Activated CD8-positive, alpha-beta memory T cell treated with anti-CD3 and anti-CD28 coated beads for 1 hour (primary cell): ENCODE measurements at places on chromosomes 5 and 9.

GRCh38 chr5:154758977-154759376 lies 3.8 kb downstream of the LARP1 start:
- no peak for DNase-seq

DNA sequence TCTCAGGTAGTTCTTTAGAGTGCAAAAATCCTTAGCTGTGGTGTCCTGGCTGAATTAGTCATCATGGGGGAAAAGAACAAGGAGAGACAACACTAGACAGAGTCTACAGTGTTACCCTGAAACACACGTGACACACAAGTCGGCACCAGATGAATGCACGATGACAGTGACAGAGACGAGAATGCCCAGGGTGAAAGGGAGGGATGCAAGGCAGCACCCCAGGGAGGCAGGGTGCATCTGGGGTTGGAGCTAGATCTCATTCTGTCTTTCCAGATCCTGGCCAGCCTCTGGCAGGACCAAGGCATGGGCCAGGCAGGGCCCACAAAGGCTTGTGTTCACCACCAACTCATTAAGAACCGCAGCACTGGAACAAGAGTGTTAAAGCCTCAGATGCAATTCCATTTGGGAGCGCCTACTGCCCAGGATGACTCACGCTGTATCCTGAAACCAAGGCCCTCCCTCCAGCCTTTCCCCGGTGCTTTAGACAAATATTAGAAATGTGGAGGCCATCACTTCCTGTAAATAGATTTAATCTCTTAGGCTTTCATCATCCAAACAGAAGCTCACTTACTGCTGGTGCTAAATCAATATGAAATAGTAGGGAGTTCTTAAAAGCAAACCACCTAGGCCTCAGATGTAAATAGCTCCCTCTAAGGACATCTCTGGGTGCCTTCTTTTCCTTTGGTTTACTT lies 56.1 kb downstream of the IRX2 start:
- DNase-seq = no peak

DNA sequence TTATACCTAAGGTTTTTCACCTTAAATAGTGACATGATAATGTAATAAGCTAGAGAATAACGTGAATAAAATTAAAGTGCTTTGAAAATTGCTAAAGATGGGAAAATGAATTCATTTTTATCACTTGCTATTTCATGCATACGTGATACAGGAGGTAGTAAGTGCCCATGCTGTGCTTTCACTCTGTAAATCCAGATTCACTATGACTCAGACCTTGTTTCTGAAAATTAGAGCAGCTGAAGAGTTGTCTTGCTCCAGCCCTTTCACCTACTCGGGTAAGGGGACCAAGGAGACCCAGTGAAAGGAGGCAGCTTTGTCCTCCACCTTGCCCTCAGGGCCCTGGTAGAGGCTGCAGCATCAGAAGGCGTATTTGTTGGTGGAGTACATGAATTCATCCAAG lies 87.9 kb downstream of the ANKH start:
- no peak for DNase-seq

- no peak for DNase-seq
Measured at GRCh38 chr5:76521240-76521758, 101.9 kb downstream of the F2RL2 start.

- DNase-seq = no peak
Measured at GRCh38 chr5:112004867-112005622, 248.1 kb upstream of the NREP start.

DNA sequence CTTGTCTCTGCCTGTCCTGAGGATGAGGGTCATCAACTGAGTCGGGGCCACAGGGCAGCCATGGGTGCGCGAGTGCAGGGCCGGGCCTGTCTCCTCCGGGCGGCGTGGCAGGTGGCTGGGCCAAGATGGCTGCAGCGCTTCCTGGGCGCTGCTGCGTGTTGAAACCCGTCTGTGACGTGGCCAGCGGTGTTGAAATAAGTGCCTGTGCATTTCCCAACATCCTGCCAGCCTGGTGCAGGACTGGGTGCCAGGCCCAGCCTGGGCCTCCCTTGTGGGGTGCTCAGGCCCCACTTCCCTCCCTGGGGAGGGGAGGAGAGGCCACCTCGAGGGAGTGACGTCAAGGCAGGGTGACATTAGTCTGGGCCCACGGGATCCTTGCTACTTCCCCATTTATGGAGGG lies 45.5 kb downstream of the RXRA start:
- DNase-seq = no peak

DNA sequence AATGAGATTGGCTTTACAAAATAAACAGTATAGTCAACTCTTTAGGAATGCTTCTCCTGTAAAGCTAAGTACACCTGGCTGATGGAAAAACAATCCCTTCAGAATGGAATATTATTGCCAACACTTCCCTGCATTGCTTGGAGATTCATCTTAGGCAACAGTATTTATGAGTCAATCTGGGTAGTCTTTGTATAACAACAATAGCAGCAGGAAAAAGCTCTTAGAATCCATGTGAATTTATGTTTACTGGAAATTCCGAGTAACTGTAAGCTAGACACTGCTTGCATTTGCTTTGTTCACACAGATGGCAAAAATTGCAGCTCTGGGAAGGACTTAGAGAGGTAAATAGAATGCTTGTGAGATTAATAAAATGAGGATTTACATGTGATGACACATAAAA lies 101.7 kb upstream of the NTRK2 start:
- no peak for DNase-seq

DNA sequence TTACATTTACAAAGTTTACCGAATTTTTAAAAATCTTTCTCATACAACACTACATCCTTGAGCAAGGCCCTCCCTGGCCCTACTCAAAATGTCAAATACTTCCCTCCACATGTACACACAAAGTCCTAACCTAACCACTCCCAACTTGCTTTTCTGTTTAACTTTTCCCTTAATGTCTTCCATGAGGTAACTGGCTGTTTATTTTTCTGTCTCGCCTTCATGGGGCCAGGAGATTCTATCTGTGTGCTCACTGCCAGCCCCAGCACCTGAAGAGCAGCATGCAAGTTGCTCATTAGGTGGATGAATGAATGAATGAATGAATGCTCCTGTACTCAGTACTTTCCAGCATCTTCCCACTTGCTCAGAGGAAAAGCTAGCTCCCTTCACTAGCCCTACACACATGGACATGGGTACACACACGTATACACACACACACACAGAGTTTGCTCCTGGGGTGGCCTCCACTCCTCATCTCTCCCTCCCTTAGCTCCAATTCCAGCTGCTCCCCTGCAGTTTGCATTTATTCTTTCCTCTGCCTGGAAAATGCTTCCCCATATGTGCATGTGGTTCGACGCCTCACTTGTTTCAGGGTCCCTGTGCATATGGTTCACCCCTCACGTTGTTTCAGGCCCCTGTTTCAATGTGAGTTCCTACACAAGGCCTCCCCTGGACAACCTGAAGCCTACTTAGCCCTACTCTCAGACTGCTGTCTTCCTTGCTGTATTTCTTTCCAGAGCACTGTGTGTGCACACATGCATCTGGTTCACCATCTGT lies 165.2 kb downstream of the ROR2 start:
- no peak for DNase-seq

- DNase-seq = no peak
Measured at GRCh38 chr9:121295662-121296191, 27.8 kb downstream of the GSN start.

GRCh38 chr9:8961186-8961851 lies 1161.7 kb upstream of the DMAC1 start:
- no peak for DNase-seq

- DNase-seq = no peak
Measured at GRCh38 chr5:24906689-24907088, 261.9 kb upstream of the CDH10 start.

GRCh38 chr9:129193655-129194054 lies 15.6 kb upstream of the IER5L start:
- no peak for DNase-seq

GRCh38 chr5:5046680-5047502 lies 93.2 kb upstream of the ADAMTS16 start:
- DNase-seq = no peak

DNA sequence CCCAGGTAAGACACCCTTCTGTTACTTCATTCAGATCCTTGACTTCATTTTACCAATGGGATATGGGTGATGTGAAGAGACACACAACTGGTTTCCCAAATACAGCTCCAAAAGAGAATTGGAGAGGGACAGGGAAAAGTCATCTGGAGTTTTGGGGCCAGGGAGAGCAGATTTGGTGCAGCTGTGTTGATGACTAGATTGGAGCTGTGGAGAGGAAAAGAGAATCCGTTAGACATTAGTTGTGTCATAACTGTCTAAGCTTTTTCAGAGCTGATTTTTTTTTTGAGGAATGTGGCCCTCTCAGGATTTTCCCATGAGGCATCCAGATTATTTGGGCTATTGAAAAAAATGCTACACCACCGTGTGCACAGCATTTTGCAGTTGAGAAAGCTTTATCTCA lies 423.4 kb downstream of the DMAC1 start:
- DNase-seq = no peak

- DNase-seq = no peak
Measured at GRCh38 chr9:89893886-89894285, 289.1 kb downstream of the GADD45G start.

- no peak for DNase-seq
Measured at GRCh38 chr5:134090522-134090921, 24.0 kb upstream of the TCF7 start.

DNA sequence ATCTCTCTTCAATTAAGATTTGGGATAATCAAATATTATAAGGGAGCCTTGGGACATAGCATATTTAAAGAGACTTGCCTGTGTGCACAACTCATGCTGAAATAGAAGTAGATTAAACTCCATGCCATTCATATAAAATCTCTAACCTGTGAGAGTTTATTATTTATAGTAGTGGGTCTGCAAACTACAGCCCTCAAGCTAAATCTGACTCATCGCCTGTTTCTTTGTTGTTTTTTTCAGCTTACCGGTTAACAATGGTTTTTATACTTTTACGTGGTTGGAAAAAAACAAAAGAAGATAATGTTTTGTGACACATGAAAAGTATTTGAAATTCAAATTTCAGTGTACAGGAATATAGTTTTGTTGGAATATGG lies 61.9 kb upstream of the GHR start:
- no peak for DNase-seq

DNA sequence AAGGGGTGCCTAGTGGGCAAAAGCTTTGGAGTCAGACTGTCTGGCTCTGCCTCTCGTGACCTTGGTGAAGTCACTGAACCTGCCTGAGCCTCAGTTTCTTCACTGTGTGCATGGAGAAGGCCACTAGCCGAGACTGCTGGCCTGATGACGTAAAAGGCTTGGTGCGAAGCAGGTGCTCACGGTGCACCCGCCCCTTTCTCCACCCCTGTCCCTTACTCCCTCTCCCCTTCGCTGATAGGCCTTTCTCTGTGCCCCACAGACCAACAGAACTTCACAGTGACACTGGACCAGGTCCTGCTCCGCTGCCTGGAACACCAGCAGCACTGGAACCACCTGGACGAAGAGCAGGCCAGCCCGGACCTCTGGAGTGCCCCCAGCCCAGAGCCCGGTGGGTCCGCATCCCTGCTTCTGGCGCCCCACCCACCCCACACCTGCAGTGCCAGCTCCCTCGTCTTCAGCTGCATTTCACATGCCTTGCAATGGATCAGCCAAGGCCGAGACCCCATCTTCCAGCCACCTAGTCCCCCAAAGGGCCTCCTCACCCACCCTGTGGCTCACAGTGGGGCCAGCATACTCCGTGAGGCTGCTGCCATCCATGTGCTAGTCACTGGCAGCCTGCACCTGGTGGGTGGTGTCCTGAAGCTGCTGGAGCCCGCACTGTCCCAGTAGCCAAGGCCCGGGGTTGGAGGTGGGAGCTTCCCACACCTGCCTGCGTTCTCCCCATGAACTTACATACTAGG lies 10.4 kb downstream of the FPGS start:
- no peak for DNase-seq

DNA sequence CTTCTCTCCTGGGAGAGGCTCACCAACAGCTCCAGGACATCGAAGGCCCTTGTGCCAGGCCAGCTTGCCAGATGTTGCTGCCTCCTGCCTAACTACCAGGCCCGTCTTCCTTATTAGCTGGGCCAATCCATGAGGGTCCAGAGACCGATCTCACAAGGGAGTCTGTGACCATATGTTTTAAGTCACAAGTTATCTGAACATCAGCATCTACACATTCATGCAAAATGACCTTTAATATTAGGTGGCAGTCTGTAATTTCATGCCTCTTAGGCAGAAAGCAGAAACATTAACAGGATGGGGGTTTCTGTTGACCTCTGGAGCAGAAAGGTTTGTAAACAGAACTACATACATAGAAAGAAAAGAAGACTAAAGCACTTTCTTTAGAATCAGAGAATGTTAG lies 75.1 kb upstream of the SLC25A51 start:
- no peak for DNase-seq

- no peak for DNase-seq
Measured at GRCh38 chr5:71586052-71586940, 844 bp upstream of the MCCC2 start.

DNA sequence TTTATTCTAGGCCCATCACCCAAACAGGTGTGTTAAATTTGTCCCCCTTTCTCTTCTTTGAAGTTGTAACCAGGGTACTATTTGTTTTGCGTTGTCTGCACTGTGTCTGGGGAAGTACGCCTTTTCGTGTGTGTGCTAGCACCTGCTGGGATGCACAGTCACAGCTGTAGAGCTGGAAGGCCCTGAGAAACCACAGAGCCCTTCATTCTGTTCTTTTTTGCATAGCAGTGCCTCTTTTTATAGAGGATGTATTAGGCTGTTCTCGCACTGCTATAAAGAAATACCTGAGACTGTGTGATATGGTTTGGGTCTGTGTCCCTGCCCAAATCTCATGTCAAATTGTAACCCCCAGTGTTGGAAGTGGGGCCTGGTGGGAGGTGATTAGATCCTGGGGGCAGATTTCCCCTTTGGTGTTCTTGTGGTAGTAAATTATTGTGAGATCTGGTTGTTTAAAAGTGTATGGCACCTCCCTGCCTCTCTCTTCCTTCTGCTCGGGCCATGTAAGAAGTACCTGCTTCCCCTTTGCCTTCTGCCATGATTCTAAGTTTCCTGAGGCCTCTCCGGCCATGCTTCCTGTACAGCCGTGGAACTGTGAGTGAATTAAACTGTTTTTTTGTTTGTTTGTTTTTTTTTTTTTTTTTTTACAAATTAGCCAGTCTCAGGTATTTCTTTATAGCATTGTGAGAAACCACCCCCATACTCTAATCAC lies 14.0 kb downstream of the SEC61B start:
- no peak for DNase-seq
